Immature natural killer cell (primary cell): ENCODE measurements at places on chromosomes 13 and 19.

DNA sequence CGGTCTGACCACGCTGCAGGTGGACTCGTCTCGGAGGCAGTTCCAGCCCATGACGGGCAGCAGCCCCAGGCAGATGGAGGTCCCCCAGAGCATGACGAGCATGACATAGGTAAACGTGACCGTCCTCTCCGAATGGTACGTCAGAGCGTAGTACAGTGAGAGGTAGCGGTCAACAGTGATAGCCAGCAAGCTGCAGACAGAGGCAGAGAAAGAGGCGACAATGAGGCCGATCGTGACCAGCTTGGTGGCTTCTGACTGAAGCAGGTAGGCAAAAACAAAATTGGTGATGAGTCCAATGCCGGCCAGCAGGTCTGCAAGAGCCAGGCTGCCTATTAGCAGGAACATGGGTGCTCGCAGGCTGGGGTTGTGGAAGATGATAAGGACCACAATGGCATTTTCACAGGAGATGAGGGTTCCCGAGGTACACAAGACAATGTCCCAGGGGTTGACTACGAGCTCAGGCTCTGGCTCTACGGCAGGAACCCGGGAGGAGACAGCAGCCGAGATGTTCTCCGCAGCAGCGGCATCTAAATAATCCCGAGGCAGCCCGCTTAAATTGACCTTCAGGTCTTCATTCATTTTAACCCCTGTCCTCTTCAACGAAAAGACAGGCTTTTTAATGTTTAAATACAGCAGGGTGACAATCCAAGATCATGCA, 1.2 kb downstream of the GPR12 start:
- no peak for DNase-seq

- no peak for DNase-seq
Measured at GRCh38 chr19:33375837-33376159, 2.3 kb downstream of the CEBPG start.

GRCh38 chr13:28138012-28138755, at the start of gene PAN3:
Gene PAN3, plus strand, starts transcription at chr13:28138545. Its CDS starts 113 bp downstream, at chr13:28138658.
- peak; percentile 93 for DNase-seq

DNA sequence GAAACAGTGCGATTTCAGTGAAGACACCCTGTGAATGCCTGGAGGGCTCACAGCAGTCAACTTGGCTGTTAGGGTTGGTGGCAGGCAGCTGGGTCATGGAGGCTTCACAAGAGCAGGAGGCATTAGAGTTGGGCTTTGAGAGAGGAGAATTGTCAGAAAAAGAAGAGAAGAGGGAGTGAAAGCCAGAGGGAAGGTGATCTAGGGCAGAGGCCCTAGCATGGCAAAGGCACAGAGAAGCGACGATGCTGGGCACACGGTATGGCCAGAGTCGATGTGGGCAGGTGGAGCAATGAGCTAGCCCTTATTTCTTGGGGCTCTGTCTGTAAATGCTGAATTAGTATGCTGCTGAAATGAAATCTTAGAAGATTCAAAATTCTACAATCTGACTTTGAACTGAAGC, 52.6 kb upstream of the OLFM4 start:
- DNase-seq, result no peak

GRCh38 chr13:23858546-23858945, 30.7 kb downstream of the MIPEP start:
- DNase-seq, result no peak

DNA sequence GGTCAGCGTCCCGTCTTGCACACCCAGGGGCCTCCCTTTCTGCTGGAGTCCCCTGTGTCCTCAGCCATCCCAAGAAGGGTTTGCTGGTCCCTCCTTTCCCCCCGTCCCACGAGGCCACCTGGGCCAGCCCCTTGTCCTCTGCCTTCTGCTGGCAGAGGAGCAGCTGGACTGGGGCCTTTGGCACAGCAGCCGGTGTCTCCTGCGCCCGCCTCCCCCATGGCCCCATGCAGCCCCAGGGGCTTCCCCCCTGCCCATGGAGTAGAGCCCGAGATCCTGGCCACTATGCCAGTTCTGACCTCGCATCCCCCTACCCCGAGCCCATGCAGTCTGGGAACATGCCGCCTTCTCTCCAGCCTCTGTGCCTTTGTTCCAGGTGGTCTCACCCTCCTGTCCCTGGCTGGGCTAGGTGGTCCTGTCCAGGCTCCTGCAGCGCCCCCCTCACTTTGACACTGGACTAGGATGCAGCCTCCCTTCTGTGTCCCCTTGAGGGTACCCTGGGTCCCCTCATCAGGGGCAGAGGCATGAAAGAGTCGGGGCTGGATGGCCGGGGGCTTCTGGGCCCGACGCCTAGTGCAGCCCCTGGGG, 5.7 kb upstream of the GARIN5A start:
- no peak for DNase-seq

GRCh38 chr19:19492026-19492610, 23.2 kb downstream of the TSSK6 start:
- no peak for DNase-seq
